Motor neuron (in vitro differentiated cells): ENCODE measurements at places on chromosomes 2 and 18. TPM values are rescaled to one million over a fixed set of nuclear protein-coding genes. Genes with fewer than 3 reads are reported as not detected.

- no peak for ATAC-seq
Observed at GRCh38 chr2:56540467-56540866, 356.7 kb downstream of the CCDC85A start.

GRCh38 chr2:101692041-101692440 lies 5.5 kb upstream of the MAP4K4 start:
- ATAC-seq, result no peak

HRH4 gene
- total RNA-seq, result 0.08 and 0.09 TPM in 2 replicates

GRCh38 chr2:226508683-226509082 lies 290.9 kb downstream of the IRS1 start:
- no peak for ATAC-seq

GRCh38 chr2:112772322-112772721 lies 7.9 kb upstream of the CKAP2L start:
- no peak for ATAC-seq
